ENCODE measurements at places on chromosomes 12 and 14.

DNA sequence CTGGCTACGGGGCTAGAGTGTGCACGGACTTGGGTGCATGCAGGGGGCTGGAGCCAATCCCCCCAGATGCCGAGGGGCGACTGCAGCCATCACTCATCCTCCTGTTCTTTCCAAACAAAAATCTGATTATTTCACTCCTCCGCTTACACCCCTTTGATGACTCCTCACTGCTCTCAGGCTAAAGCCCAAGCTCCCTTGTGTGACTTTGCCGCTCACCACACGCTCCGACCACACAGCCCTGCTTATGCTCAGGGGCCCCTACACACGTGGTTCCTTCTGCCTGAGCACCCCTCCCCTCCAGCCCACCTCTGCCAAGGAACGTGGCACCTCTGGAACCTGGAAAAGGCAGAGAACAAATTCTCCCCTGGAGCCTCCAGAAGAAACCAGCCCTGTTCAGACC lies 13.7 kb downstream of the CHFR start:
- no peak for DNase-seq

DNA sequence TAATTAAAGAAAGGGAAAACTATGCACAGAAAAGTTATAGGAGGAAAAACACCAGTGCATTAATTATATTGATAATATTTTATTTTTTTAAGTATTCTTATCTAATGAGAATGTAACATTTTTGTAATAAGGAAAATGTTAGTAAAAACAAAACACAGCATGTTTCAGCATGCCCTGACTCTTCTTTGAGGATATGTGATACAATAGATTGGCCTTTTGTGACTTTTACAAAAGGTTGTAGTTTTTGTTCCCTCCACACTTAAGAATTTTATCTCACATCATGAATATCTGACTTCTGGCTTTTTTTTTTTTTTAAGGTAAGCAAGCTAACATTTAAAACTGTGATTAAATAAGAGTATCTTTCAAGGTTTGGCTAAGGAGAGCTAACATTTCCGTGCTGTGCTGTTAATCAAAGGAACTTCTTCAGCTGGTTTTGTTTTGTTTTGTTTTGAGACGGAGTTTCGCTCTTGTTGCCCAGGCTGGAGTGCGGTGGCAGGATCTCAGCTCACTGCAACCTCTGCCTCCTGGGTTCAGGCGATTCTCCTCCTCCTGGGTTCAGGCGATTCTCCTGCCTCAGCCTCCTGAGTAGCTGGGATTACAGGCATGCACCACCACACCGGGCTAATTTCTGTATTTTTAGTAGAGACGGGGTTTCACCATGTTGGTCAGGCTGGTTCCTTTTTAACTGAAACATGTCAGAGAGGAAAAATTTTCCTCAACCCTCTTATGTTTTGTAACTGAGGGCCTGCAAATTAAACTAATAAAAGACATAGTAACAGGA lies 30.8 kb upstream of the RESF1 start:
- DNase-seq = no peak

- DNase-seq = no peak
These were observed 3.6 kb downstream of the PSMA6 start for GRCh38 chr14:35295845-35296161.

GRCh38 chr14:94907626-94908261 lies 137.8 kb upstream of the GSC start:
- DNase-seq = no peak

DNA sequence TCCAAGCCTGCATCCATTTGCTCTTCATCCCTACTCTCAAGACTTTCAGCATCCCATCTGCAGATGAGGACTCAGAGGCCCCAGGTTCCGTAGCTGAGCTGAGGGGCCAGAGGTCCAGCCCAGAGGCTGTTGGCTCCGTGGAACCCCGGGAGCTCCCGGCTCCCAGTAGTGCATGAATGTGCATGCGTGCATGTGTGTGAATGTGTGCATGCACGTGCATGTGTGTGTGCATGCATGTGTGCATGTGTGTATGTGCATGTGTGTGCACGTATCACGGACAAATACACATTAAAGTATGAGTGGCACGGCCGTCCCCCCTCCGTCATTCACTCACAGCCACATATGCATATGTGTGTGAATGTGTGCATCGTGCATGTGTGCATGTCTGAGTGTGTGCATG lies 149.9 kb downstream of the KIF26A start:
- DNase-seq = no peak

- DNase-seq = no peak
These were observed at the start of gene SELPLG for GRCh38 chr12:108633534-108634248. SELPLG (minus strand) TSS chr12:108633894; CDS start chr12:108624307, 9,587 bp downstream.

- DNase-seq = peak; percentile 12
These were observed 71.8 kb downstream of the TTC9 start for GRCh38 chr14:70713511-70713916.

DNA sequence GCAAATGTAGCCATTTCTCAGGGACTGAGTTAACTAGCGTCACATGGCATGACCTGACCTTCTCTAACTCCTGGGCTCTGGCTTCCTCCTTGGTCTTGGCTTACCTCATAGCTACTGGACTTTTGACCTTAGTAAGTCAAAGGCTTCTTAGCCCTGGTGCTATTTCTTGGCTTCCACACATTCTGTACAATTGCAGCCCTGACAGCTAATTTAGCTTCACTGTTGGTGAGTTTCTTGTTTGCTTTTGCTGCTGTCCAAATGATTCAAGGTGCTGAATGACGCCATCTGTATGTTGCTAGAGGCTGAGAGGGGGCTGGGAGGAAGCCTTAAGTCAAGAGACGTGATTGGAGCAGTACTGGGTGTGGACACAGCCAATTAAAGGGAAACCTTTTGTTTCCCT lies 202.7 kb downstream of the PRKD1 start:
- peak; percentile 39 for DNase-seq

DNA sequence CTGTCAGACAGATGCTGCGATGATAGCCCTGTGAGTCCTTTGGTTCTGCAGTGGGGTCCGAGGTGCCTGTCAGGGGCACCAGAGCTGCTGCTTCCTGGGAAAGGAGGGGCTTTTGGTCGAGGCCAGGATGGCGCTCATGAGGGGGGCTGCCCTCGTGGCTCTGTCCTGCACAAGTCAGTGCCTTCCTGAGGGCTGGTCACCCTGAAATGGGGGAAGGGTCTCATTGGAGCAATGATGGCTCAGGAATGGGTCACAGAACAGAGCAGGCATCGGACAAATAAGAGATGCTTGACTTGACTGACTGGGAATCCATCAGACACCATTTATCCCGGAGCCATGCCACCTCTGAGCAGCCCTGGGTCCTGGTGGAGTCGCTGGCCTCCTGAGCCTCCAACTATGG lies 121.9 kb downstream of the ADGRD1 start:
- DNase-seq = no peak

GRCh38 chr12:111424189-111424792 lies 18.6 kb downstream of the SH2B3 start:
- no peak for DNase-seq

GRCh38 chr14:52190337-52190931 lies 77.1 kb upstream of the PTGDR start:
- no peak for DNase-seq

- DNase-seq = no peak
These were observed 64.6 kb downstream of the EP400 start for GRCh38 chr12:132014092-132014914.
